Caco-2 (cell line): ENCODE measurements at places on chromosomes 1 and 21.
A peak's percentile ranks its signal among the peaks of the same experiment; 100 is the strongest.

DNA sequence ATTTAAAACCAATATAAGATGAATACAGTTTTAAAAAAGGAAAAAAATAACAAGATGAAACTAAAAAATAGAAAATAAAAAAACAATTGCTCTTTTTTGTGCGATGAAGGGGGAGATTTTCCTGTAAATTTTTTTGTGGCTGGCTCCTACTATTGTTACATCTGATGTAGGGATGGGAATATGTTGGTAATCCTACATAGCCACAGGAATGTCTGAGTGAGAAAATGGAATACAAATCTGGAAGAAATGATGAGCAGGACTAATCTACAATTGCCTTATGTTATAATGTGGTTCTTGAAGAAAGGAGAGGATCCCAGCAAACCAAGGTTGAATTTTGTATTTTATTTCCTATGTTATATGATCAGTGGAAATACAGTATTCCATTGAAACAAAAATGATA lies 40.9 kb downstream of the ATP6V1G3 start:
- no peak for DNase-seq

DNA sequence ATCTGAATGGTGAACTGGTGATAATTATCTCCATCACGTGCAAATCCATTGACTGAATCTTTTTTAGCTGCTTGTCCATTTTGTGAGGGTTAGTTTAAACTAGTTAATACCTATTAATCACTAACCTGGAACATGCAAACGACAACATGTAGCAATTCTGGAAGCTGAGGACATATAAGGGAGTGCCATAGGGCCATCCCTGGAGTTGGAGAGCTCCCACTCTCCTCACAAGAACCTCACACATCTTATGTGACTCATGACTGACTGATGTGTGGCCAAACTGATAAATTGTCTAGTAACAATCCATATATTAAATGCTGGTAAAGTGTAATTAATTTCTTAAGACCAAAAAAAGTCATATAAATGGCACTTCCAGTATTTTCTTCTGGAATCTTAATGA lies 62.9 kb upstream of the HOOK1 start:
- no peak for DNase-seq

DNA sequence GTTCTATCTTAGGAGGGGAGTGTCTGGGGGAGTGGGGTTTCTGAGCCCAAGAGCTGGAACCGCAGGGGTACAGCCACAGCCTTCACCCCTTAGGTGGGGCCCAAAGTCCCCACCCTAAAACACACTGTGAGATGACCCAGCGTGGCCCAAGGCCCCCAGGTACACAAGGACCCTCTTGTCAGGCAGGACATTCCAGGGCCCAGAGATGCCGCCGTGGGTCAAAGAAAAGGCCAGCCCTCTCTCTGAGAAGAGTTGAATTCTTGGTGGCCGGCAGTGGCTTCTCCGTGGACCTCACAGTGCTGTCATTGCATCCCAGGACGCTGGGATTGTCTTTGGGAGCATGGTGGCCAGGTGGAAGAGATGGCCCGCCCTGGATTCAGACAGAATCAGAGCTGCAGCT lies 176.3 kb upstream of the C1orf174 start:
- no peak for DNase-seq

GRCh38 chr1:7025013-7025412 lies 239.8 kb downstream of the CAMTA1 start:
- no peak for DNase-seq

- DNase-seq, result no peak
These were observed 3.1 kb downstream of the CD52 start for GRCh38 chr1:26320896-26321295.

- DNase-seq, result no peak
These were observed 54.0 kb downstream of the COLGALT2 start for GRCh38 chr1:183983371-183984105.

GRCh38 chr21:15491100-15491499 lies 238.7 kb upstream of the USP25 start:
- no peak for DNase-seq

GRCh38 chr1:226491093-226491850 lies 57.3 kb upstream of the STUM start:
- DNase-seq, result no peak

- no peak for DNase-seq
These were observed 163.4 kb downstream of the CYYR1 start for GRCh38 chr21:26409735-26410134.

DNA sequence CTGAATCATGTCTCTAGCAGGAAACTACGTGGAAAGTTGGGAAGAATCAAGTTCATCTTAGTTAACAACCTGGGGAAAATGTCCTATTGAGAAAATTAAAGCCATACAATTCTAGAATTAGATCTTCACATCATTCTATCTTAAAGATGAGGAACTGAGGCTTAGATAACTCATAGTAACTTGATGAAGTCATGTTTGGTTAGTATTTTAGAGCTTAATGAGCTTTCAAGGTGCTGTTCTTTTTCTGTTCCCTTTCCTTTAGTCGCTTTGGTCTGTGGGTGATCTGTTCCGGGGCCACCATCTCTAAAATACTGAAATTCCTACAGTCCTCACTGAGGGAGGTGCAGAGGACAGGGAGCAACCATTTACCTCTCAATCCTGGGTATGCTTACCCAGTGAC lies 4.3 kb upstream of the GLUL start:
- no peak for DNase-seq

- DNase-seq, result no peak
These were observed 31.6 kb downstream of the SOX13 start for GRCh38 chr1:204104331-204105130.

DNA sequence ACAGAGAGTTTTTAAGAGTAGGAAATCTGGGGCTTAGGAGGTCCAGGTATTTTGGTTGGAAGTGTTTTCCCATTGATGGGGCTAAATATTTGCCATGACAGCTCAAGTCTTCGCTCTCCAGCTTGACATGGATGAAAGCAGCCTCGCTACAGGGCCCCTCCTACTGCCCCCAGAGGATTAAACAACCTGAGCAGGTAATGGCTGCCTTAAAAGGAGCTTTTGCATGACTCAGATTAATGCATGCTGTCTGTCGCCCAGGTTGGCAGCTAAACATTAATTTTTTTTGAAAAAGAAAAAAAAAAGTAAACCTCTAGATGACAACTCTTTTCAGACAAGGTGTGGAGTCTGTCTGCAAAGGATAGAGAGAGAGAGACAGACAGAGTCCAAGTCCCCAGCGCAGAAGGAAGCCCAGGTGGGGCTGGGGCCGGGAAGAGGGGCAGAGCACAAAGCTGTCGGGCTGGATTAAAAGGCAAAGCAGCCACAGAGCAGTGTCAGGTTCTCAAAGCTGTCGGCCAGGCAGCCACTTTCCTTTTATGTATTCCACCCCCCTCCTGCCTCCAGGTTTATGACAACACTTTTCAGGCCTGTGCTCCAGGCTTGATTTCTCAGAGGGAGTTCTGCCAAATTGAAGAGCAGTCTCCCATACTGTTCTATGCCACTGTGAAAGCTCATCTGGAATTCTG lies 127.9 kb downstream of the CLIC6 start:
- no peak for DNase-seq

GRCh38 chr1:33191731-33192275 lies 10.0 kb upstream of the TRIM62 start:
- DNase-seq, result no peak

GRCh38 chr21:34807881-34808568 lies 139.2 kb downstream of the CLIC6 start:
- no peak for DNase-seq

DNA sequence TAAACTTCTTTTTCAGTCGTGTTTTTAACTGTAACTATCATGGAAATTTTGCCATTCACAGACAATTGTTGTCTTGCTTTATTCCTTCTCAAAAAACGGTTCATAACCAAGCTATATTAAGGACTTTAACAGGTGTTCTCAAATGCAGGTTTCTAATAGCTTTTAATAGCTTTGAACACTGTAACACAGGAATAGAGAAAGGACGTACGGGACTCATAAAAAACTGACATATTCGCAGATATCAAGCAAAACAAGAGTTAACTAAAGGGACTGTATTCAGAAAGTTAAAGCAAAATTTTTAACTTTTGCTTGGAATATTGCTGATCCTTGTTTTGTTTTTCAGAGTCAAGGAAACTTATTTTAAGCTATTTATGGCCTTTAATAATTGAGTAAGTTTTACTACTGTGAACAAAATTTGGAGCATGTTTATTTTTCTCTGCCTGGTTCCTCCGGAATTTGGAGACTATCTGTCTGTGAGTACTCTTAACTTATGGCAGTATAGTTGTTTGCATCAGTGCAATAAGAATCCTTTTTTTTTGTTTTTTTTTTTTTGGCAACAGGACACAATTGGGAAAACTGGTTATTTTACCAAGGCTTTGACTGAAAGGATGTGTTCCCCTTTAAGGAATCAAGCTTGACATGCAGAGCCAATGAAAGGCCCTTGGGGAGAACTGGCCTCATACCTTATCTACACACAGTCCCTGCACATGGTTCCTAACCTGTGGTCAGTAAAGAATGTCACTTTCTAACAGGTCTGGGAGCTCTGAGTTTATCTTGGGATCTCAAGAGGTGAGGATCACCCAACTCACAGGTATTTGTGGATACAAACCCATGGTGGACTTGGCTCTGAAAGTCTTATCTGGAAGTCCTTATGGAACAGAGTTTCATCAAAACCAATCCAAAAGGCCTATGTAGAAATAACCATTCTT lies 5.8 kb upstream of the CD46 start:
- DNase-seq, result peak; percentile 70

DNA sequence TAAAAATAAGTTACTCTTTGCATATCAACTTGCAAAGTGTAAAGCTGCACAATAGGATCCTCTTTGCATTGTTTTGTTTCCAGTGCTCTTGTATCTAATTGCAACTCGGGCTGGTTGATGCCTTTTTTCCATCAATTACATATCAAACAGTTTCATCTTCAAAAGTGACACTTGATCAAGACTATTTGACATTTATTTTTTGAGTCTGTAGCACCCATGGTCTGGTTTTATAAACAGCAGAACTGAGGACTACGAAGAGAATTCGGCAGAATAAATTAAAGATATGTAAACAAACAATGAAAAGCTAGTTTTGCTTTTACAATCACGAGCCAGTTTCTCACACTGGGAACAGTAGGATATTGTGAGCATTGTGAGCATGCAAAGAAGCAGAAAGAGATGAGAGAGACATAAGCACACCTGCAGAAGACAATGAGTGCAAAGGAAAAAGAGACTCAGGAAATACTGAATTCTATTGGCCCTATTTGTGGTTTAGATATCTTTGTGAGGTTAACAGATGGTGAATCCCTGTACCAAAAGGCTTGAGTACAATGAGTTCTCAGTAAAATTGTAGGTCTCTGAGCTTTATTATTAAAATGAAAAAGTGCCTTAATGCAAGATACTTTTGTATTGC lies 45.4 kb downstream of the RPL5 start:
- DNase-seq, result no peak

GRCh38 chr1:34983700-34984355 lies 1.3 kb downstream of the TMEM35B start:
- no peak for DNase-seq

DNA sequence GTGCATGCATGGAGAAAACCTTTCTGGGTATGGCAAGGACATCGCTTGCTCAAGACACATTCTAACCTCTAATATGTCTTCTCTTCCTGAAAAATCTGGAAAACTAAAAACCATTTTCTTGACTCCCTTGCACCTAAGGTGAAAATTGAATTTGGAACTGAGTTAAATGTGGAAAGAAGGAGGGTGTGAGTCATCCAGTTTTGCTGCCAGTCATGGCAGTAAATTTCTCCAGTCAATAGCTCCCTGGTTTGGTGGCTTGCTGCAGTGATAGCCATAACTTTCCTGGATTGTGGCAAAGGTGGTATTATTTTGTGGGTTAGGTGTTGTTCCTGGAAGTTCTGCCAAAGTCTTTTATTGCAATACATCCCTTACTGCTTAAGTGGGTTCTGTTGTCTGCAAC lies 2.5 kb downstream of the ZCCHC17 start:
- DNase-seq, result no peak

GRCh38 chr1:29620631-29621030 lies 384.3 kb downstream of the PTPRU start:
- DNase-seq, result no peak

DNA sequence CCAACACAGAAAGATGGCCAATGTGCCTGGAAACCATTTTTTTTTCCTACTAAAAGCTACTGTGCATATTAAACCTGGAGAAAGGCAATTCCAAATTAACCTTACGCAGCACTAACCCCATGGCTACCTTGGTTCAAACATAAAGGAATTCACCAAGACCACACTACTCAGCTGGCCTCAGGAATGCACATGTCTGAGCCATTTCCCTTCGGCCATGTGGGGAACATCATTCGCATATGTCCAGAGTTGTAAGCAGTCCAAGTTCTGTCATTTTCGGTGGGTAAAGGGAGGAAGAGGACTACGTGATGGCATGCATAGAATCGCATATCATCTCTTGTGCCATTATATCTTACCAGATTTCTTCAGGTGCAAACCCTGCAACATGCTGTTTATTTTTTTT lies 175.4 kb downstream of the NTMT2 start:
- DNase-seq, result no peak

- no peak for DNase-seq
These were observed 69.9 kb downstream of the ZC3H11B start for GRCh38 chr1:219542828-219543518.

DNA sequence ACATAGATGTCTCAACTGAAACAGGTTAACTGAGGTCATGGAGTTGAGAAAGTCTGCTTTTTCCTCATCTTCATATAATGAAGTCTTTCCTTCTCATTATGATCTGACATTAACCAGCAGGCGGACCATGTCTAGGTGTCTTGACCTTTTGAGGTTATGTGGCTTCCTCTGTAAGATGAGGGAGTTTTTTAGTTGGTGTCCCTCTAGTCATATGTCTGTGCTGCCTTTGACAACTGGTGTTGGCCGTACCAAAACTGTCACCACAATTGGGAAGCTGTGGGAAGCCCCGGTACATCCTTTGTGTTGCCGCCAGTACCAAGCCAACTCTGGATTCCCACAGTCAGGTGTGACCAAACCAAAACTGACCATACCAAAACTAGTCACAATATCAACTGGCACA lies 105.1 kb downstream of the PBX1 start:
- DNase-seq, result no peak

DNA sequence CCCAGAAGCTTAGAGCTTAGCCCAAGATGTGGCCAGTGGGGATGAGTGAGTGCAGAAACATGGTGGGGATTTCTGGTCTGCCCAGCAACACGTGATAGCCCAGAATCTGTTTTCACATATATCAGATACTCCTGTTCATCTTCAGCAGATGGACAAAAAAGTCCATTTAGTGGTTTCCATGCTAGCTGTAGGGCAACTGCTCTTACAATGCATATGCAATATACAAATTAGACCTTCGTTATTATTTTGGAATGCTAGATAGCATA lies 96.9 kb upstream of the SGIP1 start:
- no peak for DNase-seq
